Large intestine (tissue), 12 donors: ENCODE measurements at places on chromosomes 1 and 21.

- DNase-seq: no peak
These were observed 460.2 kb downstream of the KIF26B start for GRCh38 chr1:245615001-245615400.

- no peak for DNase-seq
These were observed 6.4 kb downstream of the ACTN2 start for GRCh38 chr1:236692742-236693141.

DNA sequence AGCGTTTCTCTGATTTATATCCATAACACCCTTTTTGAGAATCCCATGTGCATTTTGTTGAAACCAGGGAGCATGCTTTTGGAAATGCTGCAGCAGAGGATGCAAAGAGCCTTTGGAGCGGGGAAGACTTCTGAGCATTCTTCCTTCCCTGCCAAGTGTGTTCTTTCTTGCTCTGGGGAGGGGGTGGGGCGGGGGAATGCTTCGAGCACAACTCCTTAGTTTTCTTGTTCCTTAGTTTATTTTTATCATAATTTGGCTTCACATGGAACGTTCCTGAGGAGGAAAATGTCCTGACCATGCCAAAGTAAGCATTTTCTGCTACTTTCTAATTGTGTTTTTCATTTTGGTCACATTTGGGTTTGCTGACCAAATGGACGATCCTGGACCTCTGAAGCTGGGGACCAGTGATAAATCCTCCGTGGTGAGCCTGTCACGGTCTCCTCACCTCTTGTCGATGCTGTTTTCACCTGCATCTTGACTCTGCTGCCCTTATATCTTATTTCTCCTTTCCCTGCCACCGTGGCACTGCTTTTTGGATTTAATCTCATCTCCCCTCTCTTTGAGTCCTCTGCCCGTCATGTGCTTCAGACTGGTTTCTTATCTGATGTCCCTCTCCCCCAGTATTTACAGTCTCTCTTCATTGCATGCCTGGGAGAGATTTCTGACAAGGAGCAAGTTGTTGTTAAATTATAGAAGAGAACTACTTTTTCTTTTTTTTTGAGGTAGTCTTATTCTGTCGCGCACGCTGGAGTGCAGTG, 2.4 kb downstream of the CTPS1 start:
- DNase-seq: no peak

DNA sequence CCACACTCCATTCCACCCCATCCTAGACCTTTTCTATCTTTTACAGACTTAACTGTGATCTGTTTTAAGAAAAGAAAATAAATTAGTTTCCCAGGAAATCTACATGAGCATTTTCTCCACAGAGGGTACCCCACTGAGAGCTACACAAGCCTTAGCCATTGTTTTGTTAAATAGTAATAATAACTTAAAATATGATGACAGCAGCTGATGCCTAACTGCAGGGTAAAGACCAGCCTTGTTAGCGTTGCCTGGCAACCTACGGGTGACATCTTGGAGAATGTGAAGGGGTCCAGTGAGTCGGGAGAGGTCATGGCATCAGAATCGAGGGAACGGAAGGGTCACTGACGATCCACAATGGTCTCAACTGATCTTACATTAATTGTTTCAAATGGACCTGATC, 233.2 kb upstream of the PBX1 start:
- DNase-seq: no peak

GRCh38 chr1:196438329-196438728, 169.9 kb downstream of the KCNT2 start:
- DNase-seq: peak; percentile 61
